PC-9 (cell line): ENCODE measurements at places on chromosomes 1 and 21.

DNA sequence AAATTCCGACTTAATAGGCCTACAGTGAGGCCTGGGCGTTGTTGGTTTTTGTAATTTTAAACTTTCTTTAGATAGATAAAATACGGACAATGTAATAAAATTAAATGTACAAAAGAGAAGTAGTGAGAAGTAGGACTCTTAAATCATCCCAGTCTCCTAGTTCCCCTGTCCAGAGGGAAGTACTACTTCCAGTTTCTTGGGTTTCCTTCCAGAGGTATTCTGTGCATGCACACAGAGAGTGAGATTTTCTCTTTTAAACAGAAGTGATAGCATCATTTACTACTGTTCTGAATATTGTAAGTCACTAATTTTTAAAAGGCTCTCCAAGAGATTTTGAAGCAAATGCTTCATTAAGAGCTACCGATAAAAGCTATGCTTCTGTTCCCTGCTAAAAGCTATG, 7.2 kb upstream of the FNBP1L start:
- peaks cover 16% of the 10 kb centered on the region for H3K4me1 ChIP-seq
- H3K36me3 ChIP-seq = no peaks in the 10 kb centered on the region
- no peaks in the 10 kb centered on the region for H3K27me3 ChIP-seq
- H3K27ac ChIP-seq = no peak overlapping the region

DNA sequence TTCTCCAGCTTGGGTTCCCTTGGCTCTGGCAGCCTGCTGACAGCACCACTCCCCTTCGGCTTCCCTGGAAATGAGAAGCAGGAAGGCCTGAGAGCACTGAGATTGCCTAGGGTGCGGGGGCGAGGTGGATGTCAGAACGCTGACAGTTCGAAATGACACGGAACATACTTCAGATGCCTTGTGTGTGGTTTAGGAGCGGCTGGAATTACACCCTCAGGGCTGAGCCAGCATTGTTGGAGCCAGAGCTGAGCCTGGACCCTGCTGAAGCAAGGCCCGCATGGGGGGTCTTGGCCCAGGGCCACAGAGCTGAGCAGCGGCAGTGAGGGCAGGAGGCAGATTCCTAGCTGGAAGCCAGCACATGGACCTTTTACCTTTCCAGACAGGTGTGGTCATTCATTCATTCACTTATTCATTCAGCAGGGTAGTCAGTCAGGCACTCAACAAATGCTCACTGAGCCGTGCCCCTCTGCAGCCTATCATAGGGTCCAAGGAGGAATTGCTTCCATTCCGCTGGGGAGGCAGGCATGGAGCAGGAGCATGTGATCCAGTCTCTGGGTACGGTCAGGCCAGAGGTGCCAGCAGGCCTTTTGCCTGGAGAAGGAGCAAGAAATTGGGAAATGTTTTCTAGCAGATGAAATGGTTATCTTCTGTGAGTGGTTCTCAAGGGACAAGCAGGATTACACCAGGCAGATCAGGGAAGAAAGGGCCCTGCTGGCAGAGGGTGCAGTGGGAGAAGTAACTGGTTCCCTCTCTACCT, 6.6 kb upstream of the FOXE3 start:
- H3K27me3 ChIP-seq = no peaks in the 10 kb centered on the region
- no peak overlapping the region for H3K4me3 ChIP-seq
- H3K27ac ChIP-seq = no peak overlapping the region

DNA sequence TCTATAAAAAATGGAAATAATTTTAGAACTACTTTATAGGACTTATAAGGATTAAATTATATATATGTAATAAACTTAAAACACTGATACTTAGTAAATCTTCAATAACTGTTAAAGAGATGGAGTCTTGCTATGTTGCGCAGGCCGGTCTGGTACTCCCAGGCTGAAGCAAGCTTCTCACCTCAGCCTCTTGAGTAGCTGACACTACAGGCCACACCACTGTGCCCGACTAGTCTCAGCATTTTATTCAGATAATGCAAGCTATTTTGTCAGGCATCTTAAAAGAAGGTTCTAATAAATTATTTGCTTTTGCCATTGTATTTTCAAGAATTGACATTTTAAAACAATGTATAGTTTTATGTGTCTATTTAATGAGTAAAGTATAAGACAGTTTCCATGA, 20.8 kb downstream of the CNST start:
- H3K27me3 ChIP-seq = no peaks in the 10 kb centered on the region
- no peak overlapping the region for H3K27ac ChIP-seq
- H3K4me3 ChIP-seq = no peak overlapping the region
- no peaks in the 10 kb centered on the region for H3K36me3 ChIP-seq
- DNase-seq = no peak

GRCh38 chr1:167056529-167057231, 33.5 kb downstream of the GPA33 start:
- H3K36me3 ChIP-seq = no peaks in the 10 kb centered on the region
- H3K27me3 ChIP-seq = no peaks in the 10 kb centered on the region
- no peak overlapping the region for H3K4me3 ChIP-seq
- H3K27ac ChIP-seq = no peak overlapping the region
- no peak for DNase-seq
- no peaks in the 10 kb centered on the region; the same call in 1 of the 2 replicates for H3K4me1 ChIP-seq

DNA sequence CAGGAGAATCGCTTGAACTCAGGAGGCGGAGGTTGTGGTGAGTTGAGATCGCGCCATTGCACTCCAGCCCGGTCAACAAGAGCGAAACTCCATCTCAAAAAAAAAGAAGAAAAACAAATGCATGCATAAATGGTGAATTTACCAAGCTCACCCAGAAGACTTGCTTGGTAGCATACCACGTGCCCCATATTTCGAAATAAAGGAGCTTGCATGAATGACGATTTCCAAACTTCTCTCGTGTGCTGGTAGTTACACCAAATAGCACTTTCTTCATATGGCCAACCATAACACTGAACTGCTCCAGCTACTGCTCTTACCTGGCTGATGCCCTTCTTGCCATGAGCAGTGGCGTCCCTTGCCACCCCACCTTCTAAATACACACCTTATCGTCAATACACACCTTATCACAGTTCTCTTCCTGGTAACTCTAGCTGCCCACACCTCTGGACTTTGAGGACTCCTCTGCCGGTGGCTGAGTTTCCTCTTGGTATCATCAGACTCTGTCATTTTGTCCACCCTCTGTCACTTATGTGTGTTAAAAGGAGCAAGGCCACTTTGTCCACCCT, 2.8 kb downstream of the DOP1B start:
- peak; percentile 61 for DNase-seq
- H3K27ac ChIP-seq = no peak overlapping the region
- no peak overlapping the region for H3K4me3 ChIP-seq
- no peaks in the 10 kb centered on the region for H3K27me3 ChIP-seq
- H3K4me1 ChIP-seq = peaks cover 15% of the 10 kb centered on the region

DNA sequence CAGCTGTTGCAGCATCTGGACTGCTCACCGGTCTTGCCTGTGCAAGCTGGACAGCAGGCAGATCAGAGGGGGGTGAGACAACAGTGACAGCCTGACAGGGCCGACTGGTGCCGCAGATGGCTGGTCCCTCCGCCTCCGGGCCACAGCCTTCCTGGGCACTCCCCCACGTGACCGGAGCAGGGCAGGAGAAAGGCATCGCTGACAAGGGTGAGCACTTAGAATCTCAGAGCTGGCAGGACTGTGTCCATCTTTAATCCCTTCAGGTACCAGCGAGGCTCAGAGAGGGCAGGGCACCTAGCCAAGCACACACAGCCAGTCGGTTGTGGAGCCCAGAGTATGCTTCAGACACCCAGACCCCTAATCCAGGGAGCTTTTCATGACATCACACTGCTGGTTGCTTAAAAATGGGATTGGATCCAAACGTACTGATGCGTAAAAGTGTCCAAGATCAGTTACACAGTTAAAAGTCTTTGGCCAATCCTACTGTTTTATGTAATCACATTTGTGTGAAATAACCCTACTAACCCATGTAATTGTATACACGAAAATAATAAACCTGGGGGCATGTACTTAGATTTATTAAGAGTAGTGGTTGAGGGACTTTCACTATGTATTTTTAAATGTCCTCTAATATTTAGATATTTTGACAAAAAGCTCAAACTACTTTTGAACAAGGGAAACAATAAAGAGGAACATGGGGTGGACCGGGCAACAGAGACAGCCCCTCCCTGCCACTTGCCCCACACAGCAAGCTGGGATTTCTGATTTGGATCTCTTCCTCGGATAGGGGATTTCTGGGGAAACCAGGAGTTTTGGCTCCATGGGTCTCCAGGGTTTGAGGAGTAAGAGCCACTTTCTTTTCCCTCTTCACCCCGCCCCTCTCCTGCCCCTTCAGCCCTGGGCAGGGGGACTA, 758 bp upstream of the CNTN2 start:
- no peak for DNase-seq
- H3K4me3 ChIP-seq = no peak overlapping the region
- peaks cover 98% of the 10 kb centered on the region for H3K27me3 ChIP-seq
- H3K4me1 ChIP-seq = no peaks in the 10 kb centered on the region
- no peak overlapping the region for H3K27ac ChIP-seq

- no peaks in the 10 kb centered on the region for H3K4me1 ChIP-seq
- no peak overlapping the region for H3K27ac ChIP-seq
- H3K27me3 ChIP-seq = no peaks in the 10 kb centered on the region
- no peak overlapping the region for H3K4me3 ChIP-seq
- no peaks in the 10 kb centered on the region for H3K36me3 ChIP-seq
Observed at GRCh38 chr1:47611992-47612391, 174.1 kb downstream of the FOXD2 start.

DNA sequence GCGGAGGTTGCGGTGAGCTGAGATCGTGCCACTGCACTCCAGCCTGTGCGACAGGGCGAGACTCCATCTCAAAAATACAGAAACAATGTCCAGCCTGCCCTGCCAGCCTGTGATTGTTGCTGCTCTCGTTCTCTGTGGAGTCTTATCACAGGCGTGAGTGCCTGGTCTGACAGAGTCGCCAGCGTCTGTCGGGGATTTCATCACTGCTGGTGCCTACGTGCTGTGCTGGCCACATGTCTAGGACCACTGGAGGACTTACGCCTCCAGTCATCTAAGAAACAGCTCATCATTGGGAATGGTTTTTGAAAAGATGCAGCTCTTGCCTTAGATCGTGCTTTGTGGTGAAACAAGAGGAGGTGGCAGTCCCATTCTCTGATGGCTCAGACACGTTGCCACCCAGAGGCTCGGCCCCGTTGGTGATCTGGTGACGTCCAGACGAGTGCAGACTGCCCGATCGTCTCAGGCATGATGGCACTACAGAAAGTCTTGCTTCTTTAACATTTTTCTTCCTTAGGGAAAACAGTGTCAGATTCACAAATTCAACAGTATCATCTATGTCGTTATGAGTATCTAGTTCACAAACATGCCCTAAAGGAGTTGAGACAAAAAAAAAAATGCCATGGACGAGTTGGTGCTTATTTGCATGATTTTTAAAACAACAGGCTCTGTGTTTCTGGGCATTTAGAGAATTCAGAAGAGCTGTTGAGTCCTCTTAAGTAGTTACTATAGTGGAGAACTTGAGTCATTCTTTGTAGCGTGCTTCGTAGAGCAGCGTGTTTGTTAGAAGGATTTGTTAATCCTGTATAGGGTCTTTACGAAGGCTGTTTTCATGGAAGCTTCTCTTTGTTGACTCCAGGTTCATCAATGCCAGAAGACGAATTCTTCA, 47.5 kb downstream of the CBS start:
- no peaks in the 10 kb centered on the region for H3K36me3 ChIP-seq
- H3K4me3 ChIP-seq = no peak overlapping the region
- no peak for DNase-seq
- no peak overlapping the region for H3K27ac ChIP-seq
- H3K27me3 ChIP-seq = no peaks in the 10 kb centered on the region

GRCh38 chr1:69911301-69911801, 294.0 kb downstream of the LRRC40 start:
- peaks cover 14% of the 10 kb centered on the region for H3K4me1 ChIP-seq
- H3K36me3 ChIP-seq = no peaks in the 10 kb centered on the region
- H3K27ac ChIP-seq = no peak overlapping the region
- peak; percentile 49 for DNase-seq
- no peaks in the 10 kb centered on the region for H3K27me3 ChIP-seq
- no peak overlapping the region for H3K4me3 ChIP-seq
